ENCODE measurements at places on chromosomes 2 and 18.
A peak's percentile ranks its signal among the peaks of the same experiment; 100 is the strongest.

- DNase-seq: no peak
Observed at GRCh38 chr2:236943841-236944513, 141.7 kb upstream of the COPS8 start.

DNA sequence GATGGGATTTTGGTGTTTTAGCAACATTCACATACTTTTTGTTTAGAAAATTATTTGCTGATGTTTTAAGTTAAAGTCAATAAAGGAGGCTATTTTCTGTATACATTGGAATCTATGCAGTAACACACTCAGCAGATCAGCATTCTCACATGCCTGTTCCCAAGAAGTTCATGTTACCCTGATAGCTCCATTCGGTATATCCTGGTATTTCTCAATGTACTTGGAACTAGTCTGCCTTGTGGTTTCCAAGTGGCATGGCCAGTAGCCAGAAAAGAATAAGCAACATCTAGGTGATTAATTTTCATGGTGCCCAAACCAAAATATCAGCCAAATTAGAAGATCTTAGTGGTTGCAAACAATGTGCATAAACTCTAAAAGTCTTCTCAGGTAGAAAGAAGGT, 5.2 kb upstream of the NCAPH start:
- peak; percentile 86 for DNase-seq

DNA sequence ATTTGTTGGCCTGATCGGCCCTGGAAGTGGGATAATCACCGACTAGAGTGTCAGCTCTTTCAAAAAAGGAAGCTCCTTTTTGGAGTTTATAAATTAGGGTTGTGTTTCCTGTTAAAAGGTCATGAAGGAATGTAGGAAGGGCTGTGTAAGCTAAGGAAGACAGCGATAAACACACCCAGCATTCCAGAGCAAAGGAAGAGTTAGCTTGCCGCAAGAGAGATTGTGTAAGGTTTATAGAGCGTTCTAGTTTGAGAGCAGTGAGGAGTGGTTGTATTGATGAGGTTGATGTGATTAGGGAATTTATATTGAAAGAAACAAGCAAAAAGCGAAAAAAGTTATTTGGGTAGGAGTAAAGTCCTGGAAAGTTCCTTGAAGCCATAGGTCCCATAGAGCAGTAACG, 3.5 kb upstream of the ILKAP start:
- no peak for DNase-seq

DNA sequence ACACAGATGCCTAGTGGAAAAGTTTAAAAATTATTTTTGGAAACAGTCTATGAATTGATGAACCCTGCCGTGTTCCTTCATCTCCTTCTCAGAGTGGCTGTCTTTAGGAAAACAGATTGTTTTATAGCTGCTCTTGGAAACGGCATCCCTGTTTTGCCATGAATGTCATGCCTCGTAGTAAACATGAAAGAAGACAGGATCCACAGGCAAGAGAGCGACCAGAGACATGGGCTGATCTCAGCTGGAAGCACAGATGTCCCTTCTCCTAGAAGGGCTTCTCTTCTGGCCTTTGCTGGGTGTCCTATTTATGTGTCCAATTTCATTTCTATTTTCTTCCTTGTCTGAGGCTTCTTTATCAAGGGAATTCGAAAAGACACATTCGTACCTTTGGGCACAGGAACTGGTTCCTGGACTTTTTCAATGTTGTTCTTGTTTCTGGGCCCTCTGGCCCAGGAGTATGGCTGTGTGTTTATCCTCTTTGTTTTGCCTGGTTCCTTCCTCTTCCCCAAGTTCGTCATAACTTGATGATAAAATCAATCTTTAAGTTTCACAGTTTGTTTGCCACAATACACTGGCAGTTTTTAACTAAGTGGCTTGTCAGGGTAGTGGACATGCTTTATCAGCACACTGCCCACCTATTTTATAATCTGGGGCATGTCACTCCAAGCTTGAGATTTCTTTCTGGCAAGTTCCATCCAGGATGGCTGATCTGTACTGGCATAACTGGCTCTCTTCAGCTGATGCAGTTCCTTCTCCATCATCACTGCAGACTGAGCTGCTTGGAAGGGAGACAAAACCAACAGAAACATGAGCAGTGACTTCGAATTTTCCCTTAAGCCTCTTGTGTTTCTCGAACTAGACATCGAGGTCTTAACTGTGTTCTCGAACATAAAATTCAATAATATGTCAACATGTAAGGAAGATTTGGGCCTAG, 63.2 kb upstream of the MGAT4A start:
- no peak for DNase-seq

DNA sequence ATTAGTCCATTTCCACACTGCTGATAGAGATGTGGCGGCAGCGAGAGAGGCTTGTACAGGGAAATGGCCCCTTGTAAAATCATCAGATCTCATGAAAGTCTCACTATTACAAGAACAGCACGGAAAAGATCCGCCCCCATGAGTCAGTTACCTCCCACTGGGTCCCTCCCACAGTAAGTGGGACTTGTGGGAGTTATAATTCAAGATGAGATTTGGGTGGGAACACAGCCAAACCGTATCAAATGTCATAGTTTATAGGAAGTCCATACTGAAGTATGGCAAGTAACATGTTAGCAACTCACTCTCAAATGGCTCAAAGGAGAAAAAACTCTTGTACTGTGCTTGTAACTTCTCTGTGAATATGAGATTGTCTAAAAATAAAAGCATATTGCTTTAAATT, 56.1 kb downstream of the FARP2 start:
- peak; percentile 92 for DNase-seq

DNA sequence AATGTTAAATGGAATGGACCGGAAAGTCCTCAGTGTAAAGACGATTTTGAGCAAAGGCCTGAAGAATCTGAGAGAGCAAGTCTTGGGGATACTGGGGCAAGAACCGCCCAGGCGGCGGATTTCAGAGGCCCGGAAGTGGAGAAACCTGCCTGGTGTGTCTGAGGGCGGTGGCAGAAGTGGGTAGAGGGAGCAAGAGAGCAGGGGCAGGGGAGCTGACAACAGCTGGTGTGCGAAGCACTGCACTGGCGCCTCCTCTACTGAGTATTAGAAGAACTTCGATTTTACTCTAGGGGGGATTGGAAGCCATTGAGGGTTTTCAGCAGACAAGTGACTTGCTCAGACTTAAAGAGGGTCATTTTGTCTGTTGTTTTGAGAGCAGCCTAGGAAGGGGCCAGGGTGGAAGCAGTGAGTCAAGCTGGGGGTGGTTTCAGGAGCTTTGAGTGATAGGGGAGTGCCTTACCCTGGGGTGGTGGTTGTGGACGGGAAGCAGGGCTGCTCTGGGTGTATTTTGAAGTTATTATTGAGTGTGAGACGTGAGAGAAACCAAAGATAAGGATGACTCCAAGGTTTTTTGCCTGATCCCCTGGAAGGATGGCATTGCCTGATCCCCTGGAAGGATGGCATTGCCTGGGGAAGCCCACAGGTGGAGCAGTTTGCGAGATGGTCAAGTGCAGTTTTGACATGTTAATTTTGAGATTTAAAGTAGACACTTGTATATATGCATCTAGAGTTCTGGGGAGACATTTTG, 52.5 kb downstream of the ZNF236 start:
- no peak for DNase-seq

GRCh38 chr18:69152436-69152835, 248.3 kb upstream of the DOK6 start:
- no peak for DNase-seq

Data from cardiac fibroblast (primary cell).